ENCODE measurements at places on chromosomes 1 and 21.

DNA sequence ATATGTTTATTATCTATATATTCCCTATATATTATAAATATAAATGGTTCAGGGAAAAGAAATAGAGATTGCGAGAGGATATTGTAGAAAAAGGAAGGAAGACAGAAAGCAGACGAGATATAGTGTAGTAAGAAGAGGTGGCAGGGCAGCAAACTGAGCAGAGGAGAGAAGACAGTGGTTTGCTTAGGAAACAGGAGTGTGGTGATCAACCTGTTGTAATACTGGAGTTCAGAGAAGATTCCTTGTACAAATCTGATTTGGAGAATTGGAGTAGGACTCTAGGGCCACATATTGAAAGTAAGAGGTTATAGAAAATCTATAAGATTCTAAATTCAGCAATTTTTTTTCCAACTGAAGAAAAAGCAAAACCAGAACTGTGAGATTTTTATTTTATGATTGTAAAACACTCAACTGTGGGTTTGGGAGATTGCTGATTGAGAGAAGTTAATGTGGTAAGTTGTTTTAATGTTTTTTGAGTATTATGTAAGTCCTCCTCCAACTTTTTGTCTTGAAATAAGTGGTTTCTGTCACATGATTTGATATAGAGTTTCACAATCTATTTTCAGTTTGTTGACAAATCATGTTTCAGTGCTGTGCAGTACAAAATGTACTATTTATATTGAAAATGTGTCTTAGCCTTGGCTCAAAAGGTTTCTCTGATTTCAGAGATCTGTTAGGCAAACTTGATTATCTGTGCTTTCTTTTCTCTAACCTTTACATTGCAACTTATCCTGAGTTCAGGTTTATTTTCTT lies 9.6 kb upstream of the AMY2B start:
- DNase-seq = no peak

- no peak for DNase-seq
These were observed 206.2 kb upstream of the PTBP2 start for GRCh38 chr1:96515430-96515829.

- DNase-seq = peak; percentile 15
These were observed 70.2 kb downstream of the KIF14 start for GRCh38 chr1:200550367-200550766.

- DNase-seq = no peak
These were observed 12.3 kb downstream of the SGIP1 start for GRCh38 chr1:66546047-66546810.

DNA sequence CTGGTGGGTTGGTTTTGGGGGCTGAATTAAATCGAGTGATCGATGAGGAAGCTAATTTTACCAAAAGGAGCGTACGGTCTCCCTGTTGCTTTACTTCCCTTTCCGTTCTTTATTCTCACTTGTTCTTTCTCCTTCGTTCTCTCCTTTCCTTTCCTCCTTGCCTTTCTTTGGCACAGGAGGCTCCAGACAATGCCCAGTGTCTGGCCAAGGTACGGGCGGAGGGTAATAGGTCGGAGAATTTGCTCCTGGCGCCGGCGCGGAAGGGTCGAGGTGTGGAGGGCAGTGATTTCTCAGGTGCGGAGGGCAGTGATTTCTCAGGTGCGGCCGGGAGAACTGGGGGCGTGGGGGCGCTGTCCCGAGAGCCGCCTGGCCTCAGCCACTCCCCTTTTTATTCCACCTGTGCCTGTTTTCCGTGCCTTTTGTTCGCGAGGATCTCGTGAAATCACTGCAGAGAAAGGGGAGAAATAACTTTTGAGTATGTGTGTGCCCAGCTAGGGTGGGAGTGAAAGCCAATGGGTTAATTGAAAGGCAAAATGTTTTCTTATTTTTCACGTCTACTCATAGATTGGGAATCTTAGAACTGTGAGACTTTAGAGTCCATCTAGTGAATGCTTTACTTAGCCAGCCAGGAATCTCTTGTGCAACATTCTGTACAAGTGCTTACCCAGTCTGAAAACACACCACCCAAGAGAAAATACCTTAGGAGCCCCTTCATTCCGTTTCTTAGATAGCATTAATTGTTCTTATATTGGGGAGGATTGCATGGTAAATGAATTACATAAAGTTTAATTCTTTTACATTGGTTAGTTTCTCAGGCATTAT lies 1.3 kb downstream of the FNBP1L start:
- peak; percentile 47 for DNase-seq

DNA sequence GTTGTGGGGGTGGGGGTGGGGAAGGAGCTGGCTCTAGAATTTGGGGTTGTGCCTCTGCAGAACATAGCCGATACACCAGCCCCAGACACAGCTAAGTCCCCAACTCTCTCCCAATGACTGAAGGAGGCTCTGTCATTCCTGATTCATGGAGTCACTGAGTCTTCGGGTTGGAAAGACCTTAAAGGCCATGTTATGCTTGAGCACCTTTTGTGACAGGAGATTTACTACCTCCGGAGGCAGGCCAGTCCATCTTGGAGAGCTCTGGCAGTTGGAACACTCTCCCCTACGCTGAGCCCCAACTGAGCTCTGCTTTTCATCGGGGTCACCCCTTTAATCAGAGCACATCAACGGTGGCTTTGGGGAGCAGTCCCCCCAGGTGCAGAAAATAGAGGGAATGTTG lies 284.4 kb upstream of the GJB5 start:
- no peak for DNase-seq

- DNase-seq = no peak
These were observed 406.1 kb downstream of the RYR2 start for GRCh38 chr1:237448042-237448441.

DNA sequence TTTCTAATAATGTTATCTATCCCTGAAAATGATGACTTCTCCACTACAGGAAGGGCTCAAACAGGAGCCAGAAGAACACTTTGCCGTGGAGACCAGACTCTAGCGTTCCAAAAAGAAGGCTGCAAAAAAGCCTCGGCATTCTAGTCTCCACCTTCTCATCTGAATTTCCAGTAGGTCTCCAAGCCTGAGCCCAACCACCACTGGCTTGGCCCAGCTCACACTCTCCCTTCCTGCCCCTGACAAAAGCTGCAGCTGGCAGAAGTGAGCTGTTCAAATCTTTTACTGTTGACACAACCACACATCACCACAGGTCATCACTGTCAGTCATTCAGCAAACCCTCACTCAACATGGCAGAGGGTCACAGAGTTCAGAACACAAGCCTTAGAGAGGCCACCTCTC lies 69.3 kb downstream of the CAMK2N1 start:
- DNase-seq = no peak

DNA sequence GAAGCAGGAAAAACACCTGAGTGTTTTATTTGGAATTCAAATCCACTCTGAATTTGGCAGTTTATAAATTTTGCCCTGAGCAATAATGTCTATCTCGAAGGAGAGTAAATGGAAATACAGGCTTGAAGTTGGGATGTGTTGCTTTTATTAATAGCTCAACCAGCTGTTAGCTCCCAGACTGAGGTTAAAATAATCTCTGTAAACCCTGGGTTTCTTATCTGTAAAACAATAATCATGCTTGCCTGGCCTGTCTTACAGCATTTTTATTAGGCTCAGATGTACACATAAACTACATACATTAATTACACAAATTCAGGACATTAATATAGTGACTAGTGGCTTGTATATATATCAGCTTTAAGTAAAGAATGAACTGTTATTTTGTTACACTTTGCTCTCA lies 148.5 kb downstream of the GALNT2 start:
- DNase-seq = no peak

DNA sequence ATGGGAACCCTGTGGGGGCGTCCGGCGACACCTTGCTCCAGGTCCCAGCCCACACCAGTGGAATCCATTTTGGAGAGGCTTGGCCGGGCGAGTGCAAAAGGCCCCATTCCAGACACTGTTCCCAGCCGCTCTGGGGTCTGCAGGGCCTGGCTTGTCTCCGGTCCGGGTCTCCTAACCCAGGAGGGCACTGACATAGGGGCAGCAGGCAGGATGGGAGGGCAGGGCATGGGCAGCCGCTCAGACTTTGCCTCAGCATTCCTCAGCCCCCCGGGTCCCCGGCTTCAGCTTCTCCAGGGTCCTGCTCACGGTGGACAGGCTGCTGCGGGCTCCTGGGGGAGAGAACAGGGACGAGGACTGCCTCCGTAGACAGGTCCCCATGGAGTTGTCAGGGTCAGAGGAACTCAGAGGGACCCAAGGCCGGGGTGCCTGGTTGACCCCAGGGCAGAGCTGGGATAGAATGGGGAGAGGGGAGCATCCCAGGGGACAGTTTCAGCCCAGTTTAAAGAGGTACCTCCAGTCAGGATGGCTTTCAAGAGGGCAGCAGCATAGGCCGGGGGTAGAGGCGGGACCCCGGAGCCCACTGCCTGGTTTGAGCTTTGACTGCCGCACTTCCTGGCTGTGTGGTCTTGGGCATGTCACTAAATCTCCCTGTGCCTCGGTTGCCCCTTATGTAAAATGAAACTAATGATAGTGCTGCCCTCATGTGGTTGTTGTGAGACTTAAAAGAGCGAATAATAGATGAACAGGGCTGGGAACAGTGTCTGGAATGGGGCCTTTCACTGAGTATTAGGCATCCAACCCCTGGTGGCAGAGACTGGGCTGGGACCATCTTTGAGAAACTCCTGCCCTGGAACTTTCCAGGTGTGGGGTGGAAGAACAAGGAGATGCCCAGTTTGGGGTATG lies 3.7 kb downstream of the KNCN start:
- DNase-seq = peak; percentile 66

DNA sequence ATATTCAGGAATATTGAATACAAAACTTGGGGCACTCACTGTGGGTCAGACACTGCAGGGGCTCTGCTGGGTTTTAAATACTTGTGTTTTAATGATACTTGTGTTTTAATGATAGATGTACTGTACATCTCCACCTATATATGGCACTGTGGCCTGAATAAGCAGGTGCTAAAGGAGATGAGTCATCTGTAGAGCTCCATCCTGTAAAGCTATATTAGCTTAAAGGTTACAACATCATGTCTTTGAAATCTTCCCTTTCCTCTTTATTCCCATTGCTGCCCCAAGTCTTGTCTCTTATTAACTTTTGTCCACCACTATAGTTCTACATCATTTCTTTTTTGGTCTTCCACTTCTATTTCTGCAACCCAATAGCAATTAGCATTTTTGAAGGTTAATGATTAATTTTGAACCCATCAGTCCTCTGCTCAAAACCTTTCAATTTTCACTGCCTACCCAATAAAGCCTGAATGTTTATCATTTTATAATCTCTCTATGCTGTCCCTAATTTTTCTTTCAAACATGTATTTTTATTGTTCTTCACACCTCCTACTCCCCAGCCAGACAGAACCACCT lies 113.3 kb upstream of the PTGFR start:
- peak; percentile 3 for DNase-seq
